ENCODE measurements at places on chromosomes 13 and 19. TPM values are rescaled to one million over a fixed set of nuclear protein-coding genes. Genes with fewer than 3 reads are reported as not detected.

IFNL1 gene
- not detected for total RNA-seq

DNA sequence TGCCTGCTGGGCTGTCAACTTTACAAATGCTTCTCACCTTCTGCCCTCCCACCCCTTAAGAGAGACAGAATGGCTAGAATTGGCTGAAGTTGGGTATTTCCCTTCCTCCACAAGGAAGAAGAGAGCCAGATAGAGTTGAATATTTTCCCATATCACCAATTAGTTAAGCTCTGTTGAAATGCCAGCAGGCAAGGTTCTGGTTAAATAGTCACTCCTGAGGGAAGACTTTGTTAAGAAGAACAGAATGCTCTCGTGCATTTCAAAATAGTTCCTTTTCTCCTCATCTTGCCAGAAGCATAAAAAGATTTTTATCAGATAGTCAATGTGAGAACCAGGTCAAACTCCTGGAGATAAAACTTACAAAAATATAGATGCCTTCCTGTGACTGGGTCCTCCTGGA, 2857.0 kb upstream of the PCDH20 start:
- H3K4me1 ChIP-seq, result peaks cover 2% of the 10 kb centered on the region
- no peak overlapping the region for H3K27ac ChIP-seq
- H3K4me3 ChIP-seq, result no peak overlapping the region
- no peaks in the 10 kb centered on the region for H3K27me3 ChIP-seq

DNA sequence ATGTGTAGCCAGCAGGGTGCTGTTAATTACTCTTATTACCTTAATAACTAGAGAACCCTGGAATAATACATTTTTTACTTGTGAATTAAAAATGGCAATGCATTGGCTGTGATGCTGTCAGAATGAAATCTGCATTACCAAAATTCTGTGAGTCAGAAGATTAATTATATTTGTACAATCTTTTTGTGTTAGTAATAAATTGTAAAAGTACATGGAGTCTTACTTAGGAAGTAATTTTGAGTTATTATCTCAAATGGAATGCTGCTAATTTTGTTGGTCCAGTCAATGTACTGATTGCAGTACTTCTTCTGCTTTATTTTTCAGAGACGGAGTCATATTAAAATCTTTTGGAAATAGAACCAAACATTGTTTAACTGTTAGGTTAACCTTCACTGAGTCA, 152.0 kb upstream of the SLC10A2 start:
- no peaks in the 10 kb centered on the region for H3K27me3 ChIP-seq
- no peaks in the 10 kb centered on the region for H3K36me3 ChIP-seq
- no peak overlapping the region for H3K4me3 ChIP-seq

- no peak overlapping the region for H3K27ac ChIP-seq
- peaks cover 31% of the 10 kb centered on the region for H3K4me1 ChIP-seq
- no peaks in the 10 kb centered on the region for H3K36me3 ChIP-seq
- peaks cover 4% of the 10 kb centered on the region for H3K27me3 ChIP-seq
Measured at GRCh38 chr19:6105444-6105843, 4.9 kb downstream of the RFX2 start.

DNA sequence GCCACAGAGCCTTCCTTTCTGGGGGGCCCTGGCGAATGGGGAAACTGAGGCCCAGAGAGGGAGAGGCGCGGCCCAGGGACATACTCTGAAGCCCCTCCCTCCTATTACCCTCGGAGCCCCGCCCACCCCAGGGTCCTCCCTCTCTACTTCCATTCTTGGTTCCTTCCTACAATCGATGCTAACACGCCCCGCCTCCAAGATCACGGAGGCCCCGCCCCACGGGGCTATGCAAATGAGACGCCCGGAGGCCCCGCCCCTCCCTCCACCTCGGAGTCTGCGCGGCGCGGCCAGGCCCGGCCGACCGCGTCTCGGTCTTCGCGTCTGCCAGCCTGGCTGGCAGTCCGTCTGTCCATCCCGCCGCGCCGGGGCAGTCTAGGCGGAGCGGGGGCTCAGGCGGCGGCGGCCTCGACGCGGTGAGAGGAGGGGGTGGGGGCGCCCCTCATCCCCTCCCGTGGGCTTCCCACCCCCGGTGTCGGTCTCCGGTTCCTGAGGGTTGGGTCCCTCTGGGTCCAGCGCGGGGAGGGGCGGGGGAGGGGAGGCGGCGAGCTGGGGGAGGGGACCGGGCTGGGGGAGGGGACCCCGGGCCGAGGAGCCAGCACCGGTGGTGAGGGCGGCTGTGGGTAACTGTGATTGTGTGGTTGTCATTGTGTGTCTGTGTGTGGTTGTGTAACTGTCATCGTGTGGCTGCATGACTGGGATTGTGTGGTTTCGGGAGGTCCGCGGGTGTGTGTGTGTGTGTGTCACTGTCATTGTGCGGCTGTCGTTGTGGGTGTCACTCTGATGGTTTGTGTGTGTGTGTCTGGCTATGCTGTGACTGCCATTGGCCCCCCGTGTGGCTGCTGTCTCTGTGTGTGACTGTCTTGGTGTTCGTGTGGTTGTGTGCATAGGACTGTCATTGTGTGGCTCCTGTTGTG, at the start of gene PLPPR2:
PLPPR2 (plus strand) TSS at position 273 of the 914 bp plus-strand sequence. CDS start 2,242 bp downstream, outside the sequence.
- DNase-seq, result peak; percentile 86
- peaks cover 15% of the 10 kb centered on the region for H3K4me1 ChIP-seq
- H3K4me3 ChIP-seq, result peak within 1 kb of the TSS; percentile 75
- H3K27ac ChIP-seq, result no peak within 1 kb of the TSS
- H3K27me3 ChIP-seq, result peaks cover 4% of the 10 kb centered on the region

Measured in naive thymus-derived CD8-positive, alpha-beta T cell (primary cell).